Diencephalon (tissue), 1 donor: ENCODE measurements at places on chromosomes 13 and 19. TPM values are rescaled to one million over a fixed set of nuclear protein-coding genes. Genes with fewer than 3 reads are reported as not detected.

The CEBPA gene
- total RNA-seq: 4.8 TPM

The CCL25 gene
- not detected for total RNA-seq

The KDM4B gene
- 32.3 TPM for total RNA-seq

The SLC7A9 gene
- total RNA-seq: 0.69 TPM

The SULT2A1 gene
- not detected for total RNA-seq

The BCL3 gene
- total RNA-seq: not detected

The ZNF302 gene
- 54.7 TPM for total RNA-seq

The CD70 gene
- total RNA-seq: not detected

The DMRTC2 gene
- not detected for total RNA-seq

The PNMA8B gene
- 33.0 TPM for total RNA-seq

The CEACAM3 gene
- not detected for total RNA-seq

The SPRY2 gene
- total RNA-seq: 36.2 TPM

The ZNF429 gene
- 37.6 TPM for total RNA-seq

The CLDN10 gene
- total RNA-seq: 17.1 TPM

The CACNG8 gene
- 7.4 TPM for total RNA-seq

The CLEC11A gene
- total RNA-seq: 2.5 TPM

The FOXA3 gene
- total RNA-seq: not detected

The ZSWIM9 gene
- 3.7 TPM for total RNA-seq

The TYROBP gene
- total RNA-seq: 5.5 TPM

The ZNF738 gene
- total RNA-seq: 39.7 TPM

The XAB2 gene
- 18.2 TPM for total RNA-seq

The LSR gene
- 2.5 TPM for total RNA-seq

The BRCA2 gene
- total RNA-seq: 4.6 TPM

The TUBA3C gene
- not detected for total RNA-seq

The SLC10A2 gene
- total RNA-seq: not detected

The ZNF571 gene
- 12.9 TPM for total RNA-seq

The WDR88 gene
- total RNA-seq: not detected

The GSX1 gene
- total RNA-seq: 0.92 TPM

The LGALS14 gene
- total RNA-seq: 1.4 TPM

The MEIS3 gene
- total RNA-seq: 76.4 TPM

The SPTBN4 gene
- 39.7 TPM for total RNA-seq

The JSRP1 gene
- not detected for total RNA-seq

The NLRP7 gene
- not detected for total RNA-seq

The CATSPERD gene
- 0.23 TPM for total RNA-seq

The FCHO1 gene
- total RNA-seq: 30.0 TPM

The CYP2A7 gene
- not detected for total RNA-seq

The IRS2 gene
- total RNA-seq: 14.3 TPM

The GDF15 gene
- total RNA-seq: 0.46 TPM

The CCNA1 gene
- 12.5 TPM for total RNA-seq

The AXL gene
- 10.4 TPM for total RNA-seq

The PSG11 gene
- total RNA-seq: not detected

The RNF17 gene
- 1.6 TPM for total RNA-seq

The PSG1 gene
- total RNA-seq: not detected

The KLK3 gene
- total RNA-seq: not detected

The ZNF813 gene
- 5.5 TPM for total RNA-seq

The CGB3 gene
- total RNA-seq: not detected

The S1PR5 gene
- total RNA-seq: not detected

The HSD17B14 gene
- total RNA-seq: 5.3 TPM

The SIGLEC8 gene
- 2.3 TPM for total RNA-seq
